ENCODE measurements at places on chromosomes 13 and 19. TPM values are rescaled to one million over a fixed set of nuclear protein-coding genes. Genes with fewer than 3 reads are reported as not detected.
A peak's percentile ranks its signal among the peaks of the same experiment; 100 is the strongest.

DNA sequence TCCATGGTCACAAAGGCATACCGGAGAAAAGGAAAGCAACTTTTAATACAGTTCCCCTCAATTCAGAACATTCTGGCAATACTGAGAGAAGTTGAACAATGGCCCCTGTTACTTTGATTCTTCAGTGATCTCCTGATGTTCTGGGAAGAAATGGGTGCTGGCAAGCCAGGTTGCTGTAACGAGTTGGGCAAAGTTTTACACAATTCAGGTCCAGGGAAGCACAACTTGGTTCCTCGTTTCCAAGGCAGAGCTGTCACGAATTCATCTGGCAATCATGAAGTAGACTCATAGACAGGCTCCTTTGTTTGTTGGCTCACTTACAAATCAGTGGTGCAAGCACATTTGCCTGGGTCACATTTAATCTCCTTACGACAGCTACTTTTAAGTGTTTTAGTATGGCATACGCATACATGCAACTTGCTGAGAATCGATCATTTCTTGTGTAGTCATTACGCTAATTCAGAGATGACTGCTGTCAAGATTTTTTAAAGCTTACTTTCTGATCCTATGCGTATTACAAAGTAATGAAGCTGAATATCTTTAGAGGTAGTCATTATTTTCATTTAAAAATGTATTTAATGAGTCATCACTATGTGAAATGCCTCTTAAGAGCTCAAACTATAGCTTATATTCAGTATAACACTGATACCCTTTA lies 174.7 kb downstream of the GPC5 start:
- no peak for DNase-seq

DNA sequence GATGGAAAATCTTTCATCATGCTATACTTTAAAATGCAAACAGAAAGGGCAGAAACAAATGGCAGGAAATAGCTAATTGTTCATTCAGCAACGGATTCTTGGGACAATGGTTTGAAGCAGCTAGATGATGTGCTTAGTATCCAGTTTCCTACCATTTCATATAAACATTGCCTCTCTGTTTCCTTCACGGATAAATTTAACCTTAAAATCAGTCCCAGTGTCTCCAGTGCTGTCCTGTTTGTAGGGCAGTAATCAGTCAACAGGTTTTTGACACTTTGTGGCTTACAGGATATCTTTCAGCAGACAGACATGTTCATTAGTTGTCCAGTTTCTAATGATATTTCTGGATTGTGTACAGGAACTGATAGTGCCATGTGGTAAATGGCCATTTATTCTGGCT lies 24.7 kb upstream of the RB1 start:
- DNase-seq = no peak

The S1PR5 gene
- polyA plus RNA-seq = 0.84 TPM

GRCh38 chr19:6087074-6087571 lies 23.2 kb downstream of the RFX2 start:
- peak; percentile 82 for DNase-seq

- no peak for DNase-seq
Measured at GRCh38 chr13:86438034-86438433, 638.8 kb upstream of the SLITRK6 start.

DNA sequence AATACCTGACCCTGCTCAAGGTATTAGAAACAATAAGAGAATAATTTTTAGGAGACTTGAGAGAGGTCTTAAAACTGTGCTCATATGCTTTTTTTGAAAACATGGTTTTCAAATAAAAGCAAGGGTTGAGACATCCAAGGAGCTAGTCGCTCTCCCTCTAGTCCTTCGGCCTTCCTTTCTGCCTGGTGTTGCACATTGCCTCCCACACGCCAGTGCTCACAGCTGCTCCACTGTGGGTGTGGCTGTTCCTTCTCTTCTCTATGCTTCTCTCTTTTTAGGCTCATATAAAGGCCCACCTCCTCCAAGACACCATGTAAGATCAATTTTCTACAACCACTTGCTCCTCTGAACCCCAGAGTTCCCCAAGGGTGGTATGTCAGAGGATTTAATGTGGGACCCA lies 352.6 kb downstream of the ENOX1 start:
- DNase-seq = no peak

GRCh38 chr13:43786766-43787517 lies at the start of gene ENOX1:
Gene ENOX1, minus strand, starts transcription at chr13:43786972.
- DNase-seq = peak; percentile 92

GRCh38 chr19:39112338-39112890 lies 13.2 kb upstream of the PAK4 start:
- DNase-seq = no peak

- no peak for DNase-seq
Measured at GRCh38 chr19:18620311-18620710, 7.6 kb downstream of the TMEM59L start.

The ZNF90 gene
- 2.3 TPM for polyA plus RNA-seq

GRCh38 chr13:34078334-34078999 lies 260.5 kb downstream of the RFC3 start:
- no peak for DNase-seq

The PEAK3 gene
- polyA plus RNA-seq = not detected

DNA sequence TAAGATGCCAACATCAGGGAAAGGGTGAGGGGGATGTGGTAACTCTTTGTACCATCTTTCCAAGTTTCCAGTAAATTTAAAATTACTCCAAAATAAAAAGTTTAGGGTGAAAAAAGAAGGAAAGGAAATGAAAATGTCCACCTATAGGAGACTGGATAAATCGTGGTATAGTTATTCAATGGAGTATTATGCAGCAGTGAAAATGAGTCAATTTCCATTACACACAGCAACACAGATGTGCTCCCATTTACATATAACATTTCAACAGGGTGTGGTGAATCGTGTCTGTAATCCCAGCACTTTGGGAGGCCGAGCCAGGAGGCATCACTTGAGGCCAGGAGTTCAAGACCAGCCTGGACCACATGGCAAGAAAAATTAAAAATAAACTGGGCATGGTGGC lies 7.4 kb upstream of the ZNF541 start:
- no peak for DNase-seq

DNA sequence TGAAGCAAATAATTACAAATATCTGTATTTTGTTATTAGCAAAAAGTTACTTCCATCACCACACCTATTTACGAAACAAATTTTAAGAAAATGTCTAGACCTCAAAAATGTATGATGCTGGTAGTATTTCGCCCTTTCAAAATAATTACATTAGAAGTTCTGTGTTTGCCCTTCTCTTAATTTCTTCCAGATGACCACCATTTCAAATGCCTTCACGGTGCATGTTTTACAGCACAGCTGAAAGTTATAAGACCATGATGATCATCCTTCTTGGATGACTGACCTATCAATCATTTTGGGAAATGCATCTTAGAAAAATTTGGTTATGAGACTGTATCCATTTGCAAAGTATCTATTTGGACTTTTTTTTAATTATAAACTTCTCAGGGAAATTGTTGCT lies 390.8 kb downstream of the SLITRK6 start:
- DNase-seq = no peak

- DNase-seq = no peak
Measured at GRCh38 chr19:10776900-10777650, 58.9 kb downstream of the TMED1 start.

The KLK11 gene
- polyA plus RNA-seq = not detected

DNA sequence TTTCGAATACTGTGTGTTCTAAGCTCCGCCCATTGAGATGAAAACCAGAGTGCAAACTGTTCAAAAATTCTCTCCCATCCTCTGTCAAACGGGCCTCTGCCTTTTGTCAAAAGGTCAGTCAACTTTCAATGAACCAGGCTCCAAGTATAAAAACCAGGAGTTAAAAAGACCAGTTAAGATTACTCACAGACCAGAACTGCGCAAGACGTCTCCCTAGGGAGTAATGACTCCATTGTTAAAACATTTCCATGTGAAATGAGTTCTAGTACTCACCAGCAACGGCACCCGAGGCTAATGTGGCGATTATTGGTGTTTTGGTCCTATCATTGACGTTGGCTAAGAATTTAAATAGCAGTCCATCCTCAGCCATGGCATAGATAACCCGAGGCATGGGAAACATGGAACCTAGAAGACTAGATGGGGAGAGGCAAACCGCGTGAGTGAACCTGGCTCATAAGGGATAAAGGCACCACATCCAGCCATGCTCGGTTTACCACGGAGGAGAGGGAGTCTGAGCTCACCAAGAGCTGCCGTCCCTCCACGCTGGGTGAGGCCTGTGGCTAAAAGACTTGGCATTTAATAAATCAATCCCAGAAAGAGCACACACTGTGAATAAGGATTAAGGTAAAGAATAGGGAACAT lies 73.3 kb downstream of the SLC7A1 start:
- no peak for DNase-seq

The RFPL4A gene
- polyA plus RNA-seq = not detected

GRCh38 chr13:21039097-21039800 lies 22.1 kb downstream of the LATS2 start:
- no peak for DNase-seq

- no peak for DNase-seq
Measured at GRCh38 chr13:95842898-95843297, 166.0 kb downstream of the DNAJC3 start.

The SELENOV gene
- not detected for polyA plus RNA-seq

The TNNT1 gene
- not detected for polyA plus RNA-seq

DNA sequence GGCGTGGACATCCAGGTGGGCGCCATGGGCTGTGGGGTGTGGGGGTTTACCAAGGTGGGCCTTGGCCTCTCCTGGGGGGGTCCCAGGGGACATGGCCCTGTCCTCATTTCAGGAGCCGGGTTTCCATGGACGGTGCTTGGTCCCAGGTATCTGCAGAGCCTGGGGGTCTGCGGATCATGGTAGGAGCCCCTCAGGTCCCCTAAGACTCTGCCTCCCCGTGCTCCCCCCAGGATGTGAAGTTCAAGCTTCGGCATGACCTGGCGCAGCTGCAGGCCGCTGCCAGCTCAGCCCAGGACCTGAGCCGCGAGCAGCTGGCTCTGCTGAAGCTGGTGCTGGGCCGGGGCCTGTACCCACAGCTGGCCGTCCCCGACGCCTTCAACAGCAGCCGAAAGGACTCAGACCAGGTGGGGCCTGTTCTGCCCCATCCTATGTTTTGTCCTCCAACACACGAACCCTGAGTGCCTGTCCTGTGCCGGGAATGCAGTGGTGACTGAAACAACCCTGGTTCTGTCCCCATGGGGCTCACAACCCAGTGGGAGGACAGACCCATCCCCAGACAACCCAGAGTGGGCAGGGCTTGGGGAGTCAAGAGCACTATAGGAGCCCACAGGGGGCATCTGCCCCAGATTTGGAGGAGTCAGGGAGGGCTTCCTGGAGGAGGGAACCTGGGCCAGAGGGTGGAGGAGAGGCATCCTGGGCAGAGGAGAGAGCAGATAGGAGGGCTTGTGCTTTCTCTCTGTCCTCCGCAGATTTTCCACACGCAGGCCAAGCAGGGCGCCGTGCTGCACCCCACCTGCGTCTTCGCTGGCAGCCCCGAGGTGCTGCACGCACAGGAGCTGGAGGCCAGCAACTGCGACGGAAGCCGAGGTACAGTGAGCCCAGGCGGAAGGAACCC lies 26.8 kb downstream of the DHX34 start:
- no peak for DNase-seq

GRCh38 chr13:27466513-27466912 lies 16.1 kb upstream of the MTIF3 start:
- DNase-seq = no peak

GRCh38 chr13:27981006-27981708 lies 7.3 kb downstream of the URAD start:
- DNase-seq = no peak

The C19orf25 gene
- 50.9 TPM for polyA plus RNA-seq
